ENCODE measurements at places on chromosomes 1 and 21. TPM values are rescaled to one million over a fixed set of nuclear protein-coding genes. Genes with fewer than 3 reads are reported as not detected.

KIFAP3 gene
- 22.2 TPM for total RNA-seq

LCE2C gene
- total RNA-seq: not detected

MAN1C1 gene
- total RNA-seq: 0.72 TPM

PCNX2 gene
- 23.9 TPM for total RNA-seq

EDN2 gene
- total RNA-seq: not detected

OR2T3 gene
- not detected for total RNA-seq

DDI2 gene
- total RNA-seq: 10.7 TPM

UBE2Q1 gene
- 84.1 TPM for total RNA-seq

TADA1 gene
- 13.7 TPM for total RNA-seq

C1orf115 gene
- total RNA-seq: 0.68 TPM

LEFTY1 gene
- total RNA-seq: 0.82 TPM

AIRE gene
- not detected for total RNA-seq

PLA2G2D gene
- total RNA-seq: not detected

NR5A2 gene
- total RNA-seq: 0.37 TPM

IL19 gene
- not detected for total RNA-seq

RHCE gene
- 1.0 TPM for total RNA-seq

TTF2 gene
- total RNA-seq: 43.8 TPM

SNX7 gene
- 28.4 TPM for total RNA-seq

SFN gene
- 4.2 TPM for total RNA-seq

OR2G3 gene
- not detected for total RNA-seq

KCNE2 gene
- total RNA-seq: not detected

LCA5L gene
- 0.90 TPM for total RNA-seq

SLC45A1 gene
- total RNA-seq: 0.85 TPM

OR2L2 gene
- total RNA-seq: 0.29 TPM

SLC25A33 gene
- 8.9 TPM for total RNA-seq

CLDN8 gene
- total RNA-seq: not detected

OR2G6 gene
- not detected for total RNA-seq

LMOD1 gene
- total RNA-seq: not detected

RTCA gene
- 54.3 TPM for total RNA-seq

COX20 gene
- total RNA-seq: 50.2 TPM

OR2L8 gene
- not detected for total RNA-seq

KRTAP21-3 gene
- not detected for total RNA-seq

DISP3 gene
- not detected for total RNA-seq

TTC22 gene
- not detected for total RNA-seq

OLIG1 gene
- not detected for total RNA-seq

TTC24 gene
- not detected for total RNA-seq

TRAPPC3 gene
- 72.7 TPM for total RNA-seq

CFHR3 gene
- 0.19 TPM for total RNA-seq

OR6K3 gene
- not detected for total RNA-seq

AMY1C gene
- total RNA-seq: not detected

HSPG2 gene
- total RNA-seq: 42.0 TPM

TBCE gene
- 57.8 TPM for total RNA-seq

HRNR gene
- total RNA-seq: not detected

CNIH4 gene
- total RNA-seq: 73.9 TPM

RGSL1 gene
- total RNA-seq: not detected

SHISAL2A gene
- total RNA-seq: not detected

Measured in A375 (cell line).